ENCODE measurements at places on chromosomes 1 and 21.

DNA sequence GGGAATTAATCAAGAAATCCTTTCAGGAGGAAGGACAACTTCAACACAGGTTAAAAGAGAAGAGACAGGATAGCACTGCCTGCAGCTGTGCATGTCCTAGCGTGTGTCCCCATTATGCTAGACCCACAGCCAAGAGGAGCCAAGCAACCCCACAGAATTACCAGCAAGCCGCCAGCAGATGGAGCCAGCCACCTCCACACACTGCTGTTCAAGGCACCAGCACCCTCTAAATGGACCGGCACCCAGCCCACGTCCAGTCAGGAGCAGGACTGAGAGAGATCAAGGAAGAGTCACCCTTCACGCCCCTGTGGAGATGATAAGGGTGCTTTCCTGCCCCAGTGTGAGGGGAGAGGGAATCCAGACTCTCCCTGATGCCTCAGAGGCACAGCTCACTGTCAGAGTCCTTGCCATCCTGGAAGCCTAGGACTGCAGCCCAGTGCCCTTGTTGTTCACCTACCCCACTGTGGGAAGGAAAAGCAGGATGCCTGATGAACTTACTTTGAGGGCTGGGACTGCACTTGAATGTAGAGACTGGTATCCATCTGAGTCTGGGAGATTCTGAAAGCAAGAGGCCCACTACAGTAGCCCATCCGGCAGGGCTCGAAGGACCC is 37.1 kb upstream of the CTTNBP2NL start:
- no peak for DNase-seq

DNA sequence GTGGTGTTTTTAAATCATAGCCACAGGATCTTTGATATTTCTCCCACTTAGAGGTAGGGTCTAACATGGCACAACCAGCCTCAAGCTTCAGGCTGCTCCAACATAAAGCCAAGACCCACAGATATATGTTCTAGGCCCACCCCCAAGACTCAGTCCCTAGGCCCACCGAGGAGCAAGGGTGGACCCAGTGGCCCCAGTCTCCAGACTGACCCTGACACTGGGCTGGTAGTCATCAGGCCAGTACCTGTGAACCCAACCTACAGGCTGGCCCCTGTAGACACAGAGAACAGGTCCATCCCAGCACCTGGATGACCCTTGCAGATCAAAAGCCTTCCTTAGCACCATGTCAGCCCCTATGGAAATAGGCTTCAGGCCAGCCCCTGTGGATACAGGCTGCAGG is 60.5 kb downstream of the NEGR1 start:
- no peak for DNase-seq

- DNase-seq, result no peak
Observed at GRCh38 chr1:84374991-84375696, 23.1 kb upstream of the DNASE2B start.

- DNase-seq, result no peak
Observed at GRCh38 chr1:117077267-117077666, 17.1 kb downstream of the TTF2 start.

DNA sequence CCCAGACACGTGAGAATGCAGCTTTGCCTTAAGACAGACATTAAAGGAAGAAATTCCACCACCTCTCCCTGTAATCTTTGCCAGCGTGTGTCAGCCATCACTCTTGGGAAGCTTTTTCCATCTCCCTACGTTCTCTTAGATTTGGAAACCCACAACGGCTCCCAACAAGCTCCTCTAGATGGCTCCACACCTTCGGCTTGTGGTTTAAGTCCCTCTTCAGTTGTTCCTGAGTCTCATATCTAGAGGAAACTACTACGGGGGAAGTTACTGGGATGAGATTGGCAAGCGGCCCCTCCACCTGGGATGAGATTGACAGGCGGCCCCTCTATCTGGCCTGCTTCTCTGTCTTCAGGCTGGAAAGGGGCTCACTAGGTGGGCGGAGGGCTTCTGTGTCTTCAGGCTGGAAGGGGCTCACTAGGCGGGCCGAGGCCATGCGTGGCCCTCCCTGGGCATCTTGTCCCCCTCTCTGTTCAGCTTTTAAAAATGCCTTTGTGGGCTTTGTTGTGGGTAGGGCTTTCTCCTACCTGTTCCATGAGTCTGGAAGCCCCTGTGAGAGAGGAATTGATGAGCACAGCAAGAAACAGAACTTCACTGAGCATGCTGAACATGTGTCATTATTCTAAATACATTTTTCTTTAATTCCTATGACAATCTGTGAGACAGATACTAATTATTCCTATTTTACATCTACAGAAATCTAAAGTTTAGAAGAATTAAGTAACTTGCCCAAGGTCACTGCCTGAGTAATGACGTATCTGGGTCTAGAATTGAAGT is 670.5 kb downstream of the KIF26B start:
- no peak for DNase-seq

- DNase-seq, result no peak
Observed at GRCh38 chr21:44047996-44048560, 36.0 kb downstream of the TRAPPC10 start.

DNA sequence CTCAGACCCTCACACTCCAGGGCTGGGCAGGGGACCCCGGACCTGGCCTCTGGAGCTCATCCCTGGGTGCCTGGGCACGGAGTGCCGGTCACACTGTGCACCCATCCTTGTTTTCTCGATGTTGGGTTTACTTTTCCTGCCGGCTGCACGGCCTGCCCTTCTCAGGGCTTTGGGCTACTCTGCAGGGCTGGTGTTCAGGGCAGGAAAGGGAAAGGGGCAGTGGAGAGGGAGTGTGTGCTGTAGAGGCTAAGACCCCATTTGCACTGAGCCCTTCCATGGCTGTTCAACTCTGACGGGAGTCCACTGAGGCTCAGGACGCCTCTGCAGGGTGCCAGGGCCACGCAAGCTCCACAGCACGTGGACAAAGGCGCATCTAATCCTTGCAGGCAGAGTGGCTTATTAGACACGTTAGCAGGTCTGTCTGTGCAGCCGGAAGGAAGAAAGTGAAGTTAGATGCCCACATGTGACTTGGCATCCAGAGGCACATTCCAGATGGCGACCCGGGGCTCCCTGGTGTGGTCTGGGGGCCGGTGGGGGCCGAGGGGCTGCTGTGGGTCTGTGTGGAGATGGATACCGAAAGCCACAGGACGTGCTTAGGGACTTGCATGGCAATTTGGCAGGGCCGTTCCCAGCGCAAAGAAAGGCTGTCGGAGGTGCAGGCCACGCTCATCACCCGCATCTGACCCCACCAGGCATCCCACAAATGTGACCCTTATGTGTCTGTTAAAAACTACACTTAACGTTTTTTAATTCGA is 33.6 kb downstream of the COL18A1 start:
- no peak for DNase-seq
